Activated CD8-positive, alpha-beta memory T cell treated with anti-CD3 and anti-CD28 coated beads for 1 hour (primary cell): ENCODE measurements at places on chromosomes 4 and X.

DNA sequence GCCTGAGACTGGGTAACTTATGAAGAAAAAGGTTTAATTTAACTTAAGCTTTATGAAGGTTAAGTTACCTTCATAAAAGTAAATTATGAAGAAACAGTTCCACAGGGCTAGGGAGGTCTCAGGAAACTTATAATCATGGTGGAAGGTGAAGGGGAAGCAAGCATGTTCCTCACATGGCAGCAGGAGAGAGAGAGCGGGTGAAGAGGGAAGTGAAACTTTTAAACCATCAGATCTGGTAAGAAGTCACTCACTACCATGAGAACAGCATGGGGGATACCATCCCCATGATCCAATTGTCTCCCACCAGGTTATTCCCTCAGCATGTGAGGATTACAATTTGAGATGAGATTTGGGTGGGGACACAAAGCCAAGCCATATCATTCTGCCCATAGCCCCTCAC, 944.7 kb upstream of the NDST4 start:
- no peak for DNase-seq

GRCh38 chr4:11470438-11471045, 41.8 kb upstream of the HS3ST1 start:
- no peak for DNase-seq

DNA sequence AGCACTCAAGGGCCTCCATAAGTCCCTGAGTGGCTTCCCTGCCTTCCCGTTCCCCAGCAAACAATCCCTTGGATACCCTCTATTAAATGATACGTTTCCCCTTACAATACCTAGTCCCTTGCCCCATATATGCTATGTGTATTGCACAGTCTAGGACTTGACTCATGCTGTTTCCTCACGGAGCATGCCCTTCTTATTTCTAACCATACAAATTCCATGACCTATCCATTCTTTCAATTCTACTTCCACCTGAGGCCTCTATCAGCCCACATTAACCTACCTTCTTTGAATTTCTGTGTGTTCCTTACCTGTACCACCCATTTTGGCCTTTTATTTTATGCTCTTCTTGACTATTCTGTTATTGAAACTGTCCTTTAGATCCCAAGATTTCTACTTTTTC, 2.9 kb upstream of the PGRMC2 start:
- DNase-seq: no peak

- DNase-seq: no peak
Observed at GRCh38 chr4:20251796-20252655, at the start of gene SLIT2. Gene SLIT2, plus strand, starts transcription at chr4:20251905. Its CDS starts 1,911 bp downstream, at chr4:20253816.

- DNase-seq: no peak
Observed at GRCh38 chrX:15142084-15142715, 127.7 kb downstream of the ASB9 start.
